Activated T-helper 1 cell treated with Interleukin-2 at 50 U/mL for 16 hours (primary cell): ENCODE measurements at places on chromosomes 16 and 17.

GRCh38 chr17:2048805-2049204, 6.1 kb upstream of the HIC1 start:
- no peak for DNase-seq

DNA sequence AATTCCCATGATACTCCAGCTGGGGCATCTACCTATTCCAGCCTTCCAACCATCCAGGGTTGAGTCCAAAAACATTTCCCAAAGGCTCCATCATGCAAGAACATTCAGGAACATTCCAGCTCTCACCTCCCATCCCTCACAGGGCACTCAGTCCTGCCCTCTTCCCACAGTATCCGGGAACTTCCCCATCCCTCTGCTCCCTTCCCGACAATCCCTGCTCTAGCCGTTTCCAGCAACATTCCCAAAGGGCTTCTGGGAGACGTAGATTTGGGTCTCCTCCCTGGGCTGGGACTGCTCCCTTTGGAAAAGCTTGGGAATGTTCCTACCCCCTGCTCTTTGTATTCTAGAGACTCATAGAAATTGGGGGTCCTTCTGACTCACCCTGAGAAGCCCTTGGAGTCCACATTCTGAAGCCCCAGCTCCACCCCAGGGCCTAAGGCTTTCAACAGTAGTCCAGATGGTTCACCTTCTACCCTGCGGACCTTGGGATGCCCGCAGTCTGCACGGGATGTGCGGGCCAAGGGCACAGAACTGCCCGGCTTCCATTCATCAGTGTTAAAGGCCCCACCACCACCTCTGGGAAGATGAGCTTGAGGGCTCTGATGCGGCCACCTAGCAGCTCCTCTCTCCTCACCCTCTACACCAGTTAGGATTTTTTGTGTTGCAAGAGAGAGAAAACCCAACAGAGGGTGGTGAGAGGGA, 25.4 kb downstream of the NGFR start:
- DNase-seq = no peak

DNA sequence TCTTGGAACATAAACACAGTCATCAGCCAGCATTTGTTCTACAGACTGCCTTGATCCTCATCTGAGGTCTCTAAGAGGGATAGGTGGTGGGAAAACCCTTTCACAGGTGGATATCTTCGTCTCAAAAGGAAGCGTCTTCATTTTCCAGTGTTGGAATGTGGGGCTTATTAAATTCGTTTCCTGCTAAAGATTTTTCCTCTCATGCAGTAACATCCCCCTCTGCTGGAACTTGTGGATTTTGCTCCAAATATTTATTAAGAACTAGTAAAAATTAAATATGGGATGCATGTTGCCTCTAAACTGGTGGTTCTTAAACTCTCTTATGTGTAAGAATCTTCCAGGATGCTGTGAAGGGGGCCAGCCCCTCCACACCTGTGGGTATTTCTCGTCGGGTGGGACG, 20.1 kb upstream of the MLYCD start:
- DNase-seq = no peak

GRCh38 chr16:6836766-6837165, 495.9 kb upstream of the RBFOX1 start:
- no peak for DNase-seq
